ENCODE measurements at places on chromosomes 5 and 9.

DNA sequence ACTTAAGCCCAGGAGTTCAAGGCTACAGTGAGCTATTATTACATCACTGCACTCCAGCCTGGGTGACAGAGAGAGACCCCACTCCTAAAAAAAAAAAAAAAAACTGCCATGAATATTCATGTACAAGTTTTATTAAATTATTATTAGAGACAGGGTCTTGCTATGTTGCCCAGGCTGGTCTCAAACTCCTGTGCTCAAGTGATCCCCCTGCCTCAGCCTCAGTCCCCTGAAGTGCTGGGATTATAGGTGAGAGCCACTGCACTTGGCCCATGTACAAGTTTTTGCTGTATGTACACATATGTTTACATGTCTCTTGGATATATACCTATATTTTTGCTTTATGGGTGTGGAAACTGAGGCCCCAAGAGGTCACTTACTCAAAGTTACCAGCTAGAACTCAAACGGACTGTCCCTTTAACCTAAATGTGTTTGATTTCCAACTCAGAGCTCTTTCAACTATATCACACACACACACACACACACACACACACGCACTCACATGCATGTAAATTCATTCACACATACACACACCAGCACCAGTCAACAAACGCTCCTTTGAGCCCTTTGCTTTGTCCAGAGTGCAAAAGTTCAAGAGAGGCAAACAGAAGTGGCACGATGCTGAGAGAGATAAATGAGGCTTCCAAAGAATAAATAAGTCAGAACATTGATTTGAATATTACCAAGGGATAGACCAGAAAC, 42.3 kb upstream of the STRBP start:
- no peak for DNase-seq

DNA sequence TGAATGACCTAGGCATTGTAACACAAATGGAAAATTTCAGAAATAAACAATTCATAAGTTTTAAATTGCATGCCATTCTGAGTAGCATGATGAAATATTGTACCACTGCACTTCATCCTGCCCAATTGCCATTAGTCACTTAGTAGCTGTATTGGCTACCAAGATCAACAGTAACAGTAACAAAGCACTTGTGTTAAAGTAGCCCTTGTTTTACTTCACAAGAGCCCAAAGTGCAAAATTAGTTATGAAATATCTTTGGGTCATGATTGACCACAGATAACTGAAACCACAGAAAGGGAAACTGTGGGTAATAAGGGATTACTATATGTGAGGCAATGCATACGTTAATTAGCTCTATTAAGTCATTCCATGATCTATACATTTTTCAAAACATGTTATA, 33.3 kb upstream of the RORB start:
- no peak for DNase-seq

- DNase-seq: peak; percentile 2
Observed at GRCh38 chr5:99866740-99867139, 668.4 kb upstream of the FAM174A start.

DNA sequence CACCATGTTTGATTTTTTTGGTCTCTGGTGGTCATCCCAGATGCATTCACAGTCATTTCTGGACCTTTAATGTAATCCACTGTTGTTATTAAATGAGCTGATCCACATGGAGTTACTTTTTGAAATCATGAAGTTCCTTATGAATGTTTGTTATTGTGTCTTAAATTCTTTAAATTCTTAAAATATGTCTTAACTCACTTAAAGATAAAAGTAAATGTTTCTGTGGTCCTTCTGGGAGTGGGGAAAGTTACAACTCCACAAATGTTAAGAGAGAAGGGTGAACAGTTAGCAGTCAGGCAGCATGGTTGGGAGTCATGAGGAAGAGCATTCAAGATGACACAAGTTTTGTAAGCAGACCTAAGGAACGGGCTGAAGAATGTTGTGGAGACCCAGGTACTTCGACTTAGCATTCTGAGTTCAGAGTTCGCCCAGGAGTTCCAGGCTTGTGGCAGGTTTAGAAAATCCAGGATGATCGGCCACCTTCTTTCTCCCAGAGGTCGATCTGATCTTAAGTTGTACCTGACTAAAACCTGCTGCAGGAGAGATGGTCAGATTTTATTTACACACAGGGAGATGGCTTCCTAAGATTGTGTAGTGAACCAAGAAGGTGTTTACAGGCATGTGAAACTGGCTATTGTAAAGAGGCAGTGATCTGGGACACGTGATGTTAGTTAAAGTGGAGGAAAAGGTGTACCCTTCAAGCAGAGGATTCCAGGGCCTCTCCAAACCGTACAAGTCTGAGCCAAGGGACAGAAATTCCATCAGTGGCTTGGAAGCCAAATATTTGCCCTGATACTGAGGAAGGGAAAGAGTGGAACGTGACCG, 17.2 kb downstream of the SLC1A1 start:
- no peak for DNase-seq

GRCh38 chr5:130032807-130033206, 128.5 kb downstream of the CHSY3 start:
- no peak for DNase-seq

DNA sequence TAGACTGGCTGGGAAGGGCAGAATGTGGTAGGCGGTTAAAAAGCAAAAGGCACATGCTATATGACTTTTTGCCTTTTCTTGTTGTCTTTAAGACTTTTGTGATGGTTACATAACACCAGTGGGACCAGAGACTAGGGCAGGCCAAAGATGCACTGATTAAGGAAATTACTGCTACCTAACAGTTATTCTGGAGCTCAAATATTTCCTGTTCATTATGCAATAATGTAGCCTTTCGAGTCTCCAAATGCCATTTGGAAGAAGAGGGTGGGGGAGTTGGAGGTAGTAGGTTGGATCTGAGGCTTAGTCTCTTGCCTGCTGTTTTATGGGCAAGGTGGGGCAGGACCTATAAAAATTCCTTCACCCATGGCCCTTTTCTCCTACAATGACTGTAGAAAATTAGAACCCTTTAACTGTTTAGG, 51.7 kb downstream of the SH3GL2 start:
- no peak for DNase-seq

DNA sequence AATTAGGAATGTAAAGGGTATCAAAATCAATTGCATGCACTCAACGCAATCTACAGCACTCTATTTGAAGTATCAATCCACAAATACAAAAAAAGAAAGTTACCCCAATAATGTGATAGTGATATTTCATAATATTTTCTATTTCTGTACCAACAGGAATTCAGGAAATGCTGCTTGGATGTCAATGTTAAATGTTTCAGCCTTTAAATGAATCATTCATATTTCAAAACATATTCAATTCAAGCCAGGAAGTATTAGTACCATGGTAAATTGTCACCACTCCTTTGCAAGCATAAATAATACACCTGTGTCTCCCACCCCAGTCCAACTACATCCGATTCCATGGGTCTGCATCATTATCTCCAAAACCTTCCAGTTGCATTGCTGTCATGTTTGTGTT, 1185.5 kb upstream of the CDH18 start:
- DNase-seq: no peak

GRCh38 chr5:96838201-96839070, 30.7 kb upstream of the ERAP1 start:
- DNase-seq: no peak

GRCh38 chr5:132060501-132061161, at the start of gene IL3:
Gene IL3 (plus strand): TSS chr5:132060655. CDS start chr5:132060707, 52 bp downstream.
- DNase-seq: no peak

DNA sequence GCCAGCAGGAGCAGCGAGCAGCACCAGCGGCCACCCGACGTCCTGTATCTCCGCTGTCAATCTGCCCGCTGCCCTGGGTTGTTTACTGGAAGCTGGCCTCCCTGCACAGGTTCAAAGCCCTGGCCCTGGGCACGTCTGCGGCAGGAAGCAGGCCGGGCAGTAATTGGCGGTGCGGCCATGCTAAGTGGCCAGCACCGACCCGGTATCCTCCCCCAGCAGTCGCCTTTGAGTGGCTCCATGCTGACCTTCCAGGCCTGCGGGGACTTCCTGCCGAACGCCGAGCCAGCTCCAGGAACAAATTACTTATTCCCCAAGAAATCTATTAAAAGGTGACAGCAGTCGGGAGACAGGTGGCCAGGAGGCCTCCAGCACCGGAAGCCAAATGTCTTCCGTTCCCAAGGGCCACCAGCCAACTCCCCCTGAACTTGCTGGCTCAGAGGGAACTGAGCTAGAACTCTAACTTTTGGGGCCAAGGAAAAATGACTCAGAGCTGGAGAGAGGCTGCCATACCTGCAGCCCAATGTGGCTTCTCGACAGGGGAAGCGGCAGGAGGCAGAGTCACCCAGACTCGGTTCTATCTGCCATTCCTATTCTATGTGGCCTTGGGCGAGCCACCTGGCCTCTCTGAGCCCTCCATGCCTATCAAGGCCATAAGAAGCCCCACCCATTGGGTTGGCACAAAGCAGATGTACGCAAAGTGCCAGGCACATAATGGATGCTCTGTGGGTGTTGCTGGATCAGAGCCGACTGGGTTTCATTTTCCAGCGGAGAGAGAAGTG, 13.7 kb upstream of the PSMB7 start:
- no peak for DNase-seq

GRCh38 chr9:70382709-70383605, 31.5 kb downstream of the KLF9 start:
- DNase-seq: no peak

- no peak for DNase-seq
Observed at GRCh38 chr5:65861830-65862241, 64.5 kb upstream of the ERBIN start.

DNA sequence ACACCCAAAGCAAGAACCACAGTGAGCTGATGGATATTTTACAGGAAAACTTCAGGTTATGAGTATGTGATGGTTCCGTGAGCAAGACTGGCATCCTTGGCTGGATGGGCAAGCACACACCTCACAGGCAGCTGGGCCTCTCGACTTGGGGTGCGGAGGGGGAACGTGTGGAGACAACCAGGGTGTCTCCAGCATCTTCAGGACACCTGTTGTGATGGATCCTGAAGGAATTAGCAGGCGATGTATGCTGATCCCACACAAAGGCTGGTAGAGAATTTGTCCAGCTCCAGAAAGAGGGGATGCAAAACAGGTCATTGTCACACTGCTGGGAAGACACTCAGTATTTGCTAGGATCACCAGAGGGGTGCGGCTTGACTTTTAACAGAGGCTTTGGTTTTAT, 42.7 kb downstream of the SECISBP2 start:
- no peak for DNase-seq

- DNase-seq: peak; percentile 54
Observed at GRCh38 chr5:78320401-78320800, 25.9 kb upstream of the AP3B1 start.

GRCh38 chr9:91282292-91282691, 79.4 kb downstream of the AUH start:
- DNase-seq: no peak

DNA sequence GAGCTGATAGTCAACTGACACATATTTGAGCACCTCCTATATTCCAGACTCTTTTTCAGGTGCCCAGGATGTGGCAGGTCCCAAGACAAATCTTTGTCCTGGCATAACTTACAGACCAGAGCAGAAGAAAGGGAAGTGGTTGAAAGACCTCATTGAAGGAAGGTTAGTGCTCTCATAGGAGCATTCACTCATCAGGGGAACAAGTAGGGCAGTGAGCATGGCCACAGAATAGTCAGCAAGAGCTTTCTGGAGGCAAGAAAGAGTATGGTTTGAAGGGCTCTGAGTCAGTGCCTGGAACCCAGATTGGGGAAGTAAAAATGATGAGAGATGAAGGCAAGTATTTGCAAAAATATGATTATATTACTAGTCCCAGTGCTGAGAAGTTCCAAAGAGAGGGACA, 25.0 kb upstream of the ERMP1 start:
- no peak for DNase-seq

GRCh38 chr9:110602281-110602680, 22.7 kb upstream of the SVEP1 start:
- DNase-seq: no peak

DNA sequence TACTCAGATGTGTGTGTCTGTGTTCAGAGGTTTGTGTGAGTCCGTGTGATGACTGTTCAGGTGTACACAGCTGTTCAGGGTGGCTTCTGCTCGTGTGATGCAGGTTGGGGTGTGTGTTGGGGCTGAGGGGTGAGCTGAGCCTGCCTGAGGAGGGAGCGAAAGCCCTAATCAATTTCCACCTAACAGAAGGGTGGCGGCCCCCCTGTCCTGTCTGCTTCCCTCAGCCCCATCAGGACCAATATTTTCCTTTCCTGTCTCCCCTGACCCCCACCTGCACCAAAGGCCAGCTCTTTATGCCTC, 30.2 kb downstream of the LHX2 start:
- no peak for DNase-seq

Data from tongue (tissue), 3 donors.